ENCODE measurements at places on chromosomes 5 and 9.

GRCh38 chr5:133405275-133406034, 206.9 kb downstream of the FSTL4 start:
- no peak for DNase-seq

- DNase-seq = peak; percentile 27
Observed at GRCh38 chr5:122101636-122102285, 23.7 kb upstream of the LOX start.

DNA sequence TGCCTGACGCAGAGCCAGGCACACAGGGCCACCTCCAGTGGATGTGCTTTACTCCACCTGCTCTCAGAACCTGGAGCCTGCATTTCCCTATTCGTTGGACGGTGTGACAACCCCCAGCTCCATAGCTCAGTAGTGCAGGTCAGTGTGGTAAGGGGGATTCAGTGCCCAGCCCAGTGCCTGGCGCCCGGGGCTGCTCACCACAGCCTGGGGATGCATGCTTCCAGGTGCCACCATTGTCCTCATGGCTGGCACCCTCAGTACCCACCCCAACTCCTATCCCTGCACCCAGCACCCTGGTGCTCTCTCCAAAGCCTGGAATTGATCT, 32.8 kb upstream of the ADAMTS2 start:
- DNase-seq = no peak

GRCh38 chr9:13716090-13716489, 436.6 kb upstream of the MPDZ start:
- no peak for DNase-seq

- no peak for DNase-seq
Observed at GRCh38 chr5:6459896-6460295, 11.2 kb downstream of the UBE2QL1 start.

DNA sequence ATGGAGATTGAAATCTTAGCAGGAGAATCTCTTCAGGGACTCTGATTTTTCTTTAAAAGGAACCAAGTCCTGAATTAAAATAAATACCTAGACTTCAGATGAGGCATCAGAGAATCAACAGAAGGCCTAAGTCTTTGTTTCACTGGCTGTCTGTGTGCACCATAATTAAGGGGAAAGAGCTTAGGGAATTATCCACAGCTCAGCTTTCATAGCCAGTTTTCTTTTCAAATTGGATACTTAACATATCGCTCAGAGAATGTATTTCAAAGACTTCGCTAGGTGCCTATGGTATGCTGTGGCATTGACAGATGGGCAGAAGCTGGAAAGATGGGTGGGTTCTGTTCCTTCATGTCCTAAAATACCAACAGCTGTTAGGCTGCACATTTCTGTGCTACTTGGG, 325.8 kb downstream of the TMEM38B start:
- no peak for DNase-seq

GRCh38 chr9:76730801-76731200, 33.4 kb upstream of the PCA3 start:
- no peak for DNase-seq

- no peak for DNase-seq
Observed at GRCh38 chr9:136153381-136154065, 34.8 kb upstream of the TMEM250 start.

DNA sequence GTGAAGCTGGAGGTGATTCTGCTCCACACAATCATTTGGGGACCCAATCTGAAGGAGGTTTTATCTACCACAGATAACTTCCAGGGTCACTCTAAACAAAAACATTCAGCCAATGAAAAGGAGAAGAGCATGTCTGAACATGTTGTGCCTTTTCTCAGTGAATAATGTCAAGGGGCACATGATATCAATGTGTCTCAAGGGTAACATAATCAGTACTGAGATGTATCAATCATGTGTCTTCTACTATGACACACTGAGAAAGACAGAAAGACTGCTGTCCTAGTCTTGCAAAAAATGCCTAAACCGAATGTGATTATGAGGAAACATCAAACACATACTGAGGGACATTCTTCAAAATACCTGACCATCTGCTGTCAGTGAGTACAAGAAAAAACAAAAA, 25.4 kb upstream of the RASA1 start:
- DNase-seq = no peak

DNA sequence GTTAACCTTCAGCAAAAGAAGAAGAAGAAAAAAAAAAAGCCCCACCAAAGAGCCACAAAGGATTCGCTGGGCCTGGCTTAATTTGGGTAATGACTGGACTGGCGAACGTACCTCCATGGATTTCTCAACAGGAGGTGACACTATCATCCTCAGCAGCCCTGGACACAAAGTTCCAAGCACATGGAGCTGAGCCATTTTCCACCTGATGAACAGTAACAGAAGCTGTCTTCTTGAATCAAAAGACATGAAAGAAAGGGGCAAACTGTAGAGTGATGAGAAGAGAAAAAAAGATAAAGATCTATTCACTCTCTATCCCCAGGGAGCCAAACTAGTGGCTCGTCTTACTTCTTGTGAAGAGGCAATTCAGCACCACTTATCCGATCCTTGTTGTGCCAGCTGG, 150.2 kb upstream of the TRPM3 start:
- DNase-seq = no peak

DNA sequence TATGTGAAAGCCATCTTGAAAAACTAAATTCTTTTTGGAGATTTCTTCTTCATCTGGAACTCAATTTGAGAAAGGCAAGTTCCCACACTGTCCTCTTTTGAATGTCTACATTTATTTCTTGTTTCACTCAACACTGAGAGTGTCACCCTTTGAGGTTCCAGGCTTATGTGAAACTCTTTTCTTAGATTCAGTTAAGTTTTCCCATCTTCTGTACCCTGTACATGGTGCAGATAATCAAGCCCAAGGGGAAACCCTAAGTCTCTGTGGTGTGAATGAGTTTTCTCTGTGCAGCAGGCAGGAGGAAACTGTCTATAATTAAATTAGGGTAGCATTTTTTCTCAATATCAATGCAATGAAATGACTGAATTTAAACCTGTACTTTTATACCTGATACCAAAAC, 72.3 kb upstream of the PRLR start:
- DNase-seq = no peak

DNA sequence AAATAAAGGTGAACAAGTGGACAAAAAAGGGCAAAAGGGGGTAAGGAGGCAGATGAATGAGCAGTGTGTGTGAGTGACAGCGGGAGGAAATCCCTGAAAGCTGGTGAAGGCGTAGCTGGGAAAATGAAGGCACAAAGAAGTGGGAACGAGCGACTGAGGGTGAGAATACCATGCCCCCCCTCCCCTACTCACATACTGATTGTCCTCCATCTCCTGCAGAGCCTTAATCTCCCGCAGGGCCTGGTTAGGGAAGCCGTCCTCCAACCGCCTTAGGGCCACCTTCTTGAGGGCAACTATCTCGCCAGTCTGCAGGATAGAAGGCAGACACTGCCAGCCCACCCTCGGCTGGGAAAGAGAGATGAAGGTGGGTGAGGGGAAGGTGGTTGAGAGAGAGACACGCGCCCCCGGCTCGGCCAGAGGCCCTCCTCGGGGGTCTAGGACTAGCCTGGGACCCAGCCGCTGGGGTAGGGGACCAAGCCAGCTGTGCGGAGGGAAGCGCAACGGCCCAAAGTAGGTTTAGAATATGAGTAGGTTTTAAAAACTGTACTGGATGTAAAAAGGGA, 522 bp downstream of the CDK20 start:
- DNase-seq = no peak

GRCh38 chr9:121153642-121154041, 48.0 kb downstream of the RAB14 start:
- no peak for DNase-seq

DNA sequence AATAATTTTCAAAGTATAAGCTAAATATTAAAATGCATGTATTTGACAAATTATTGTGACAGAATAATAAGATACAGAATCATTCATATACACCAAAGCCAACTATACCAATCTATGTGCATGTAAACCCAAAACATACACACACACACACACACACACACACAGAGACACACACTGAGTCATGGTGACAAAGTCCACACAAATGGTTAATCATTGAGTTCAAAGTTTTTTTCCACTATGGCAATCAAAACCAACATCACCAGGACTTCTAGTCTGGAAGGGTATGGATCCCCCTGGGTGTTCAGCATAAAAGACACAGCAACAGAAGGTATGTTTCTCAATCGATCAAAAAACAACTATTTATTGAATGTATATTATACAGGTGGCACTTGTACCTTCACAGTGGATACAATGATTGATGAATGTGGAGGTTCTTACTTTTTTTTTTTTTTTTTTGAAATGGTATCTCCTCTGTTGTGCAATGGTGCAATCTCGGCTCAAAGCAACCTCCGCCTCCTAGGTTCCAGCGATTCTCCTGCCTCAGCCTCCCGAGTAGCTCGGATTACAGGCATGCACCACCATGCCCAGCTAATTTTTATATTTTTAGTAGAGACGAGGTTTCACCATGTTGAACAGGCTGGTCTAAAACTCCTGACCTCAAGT, 137.0 kb downstream of the PDE4D start:
- DNase-seq = no peak
